ENCODE measurements at places on chromosomes 16 and 17.
A peak's percentile ranks its signal among the peaks of the same experiment; 100 is the strongest.

- no peaks in the 10 kb centered on the region for H3K36me3 ChIP-seq
- peak; percentile 38 for DNase-seq
- H3K27me3 ChIP-seq, result no peaks in the 10 kb centered on the region
- H3K27ac ChIP-seq, result no peak overlapping the region
- no peak overlapping the region for H3K4me3 ChIP-seq
These were observed 27.9 kb upstream of the OR4D1 start for GRCh38 chr17:58120195-58120822.

GRCh38 chr17:18260332-18261145 is at the start of gene MIEF2:
Gene MIEF2 (plus strand): TSS chr17:18260662. CDS start chr17:18262721, 2,059 bp downstream.
- peak within 1 kb of the TSS; percentile 76 for H3K27ac ChIP-seq
- H3K4me3 ChIP-seq, result peak within 1 kb of the TSS; percentile 75
- no peaks in the 10 kb centered on the region for H3K36me3 ChIP-seq
- DNase-seq, result peak; percentile 97

- H3K36me3 ChIP-seq, result no peaks in the 10 kb centered on the region
- H3K4me1 ChIP-seq, result no peaks in the 10 kb centered on the region
- H3K4me3 ChIP-seq, result no peak overlapping the region
- H3K27me3 ChIP-seq, result no peaks in the 10 kb centered on the region
- DNase-seq, result no peak
These were observed 389.9 kb downstream of the MAF start for GRCh38 chr16:79210607-79211006.

- no peak overlapping the region for H3K27ac ChIP-seq
- no peak overlapping the region for H3K4me3 ChIP-seq
- H3K36me3 ChIP-seq, result peaks cover 94% of the 10 kb centered on the region
- H3K4me1 ChIP-seq, result no peaks in the 10 kb centered on the region
- no peaks in the 10 kb centered on the region for H3K27me3 ChIP-seq
These were observed 12.3 kb downstream of the FCSK start for GRCh38 chr16:70466805-70467076.

DNA sequence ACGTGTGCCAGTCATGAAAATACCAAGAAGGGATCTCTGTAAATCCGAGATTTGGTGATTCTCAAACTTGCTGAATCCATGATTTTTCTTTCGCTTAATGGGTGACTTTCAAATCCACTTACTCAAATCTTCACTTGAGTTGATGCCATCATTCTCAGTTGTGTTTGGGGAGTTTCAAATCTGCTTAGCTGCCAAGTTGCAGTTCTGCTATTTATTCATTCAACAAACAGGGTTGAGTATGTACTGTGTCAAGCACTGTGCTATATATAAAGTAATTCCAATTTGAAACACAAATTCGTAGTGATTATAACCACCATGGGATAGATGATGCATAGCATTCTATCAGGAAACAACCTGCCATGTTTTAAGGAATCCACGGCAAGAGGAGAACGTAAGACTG is 394.3 kb downstream of the CDH13 start:
- DNase-seq, result no peak
- no peak overlapping the region for H3K27ac ChIP-seq

DNA sequence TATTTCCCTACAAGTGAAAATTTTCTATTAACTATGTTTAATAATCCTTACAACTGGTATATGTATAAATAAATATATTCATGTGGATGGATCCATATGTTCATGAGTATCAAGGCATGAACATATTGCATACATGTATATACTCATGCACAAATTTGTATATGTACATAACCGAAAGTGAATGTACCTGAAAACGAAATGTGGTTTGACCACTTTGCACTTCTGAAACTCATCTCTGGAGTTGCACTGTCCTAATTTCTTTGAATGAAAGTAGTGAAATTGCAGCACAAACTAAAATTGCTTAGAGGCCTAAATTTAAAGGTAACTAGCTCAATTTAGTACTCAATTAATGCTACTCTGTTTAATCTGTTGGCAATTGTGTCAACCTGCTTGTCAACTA is 27.4 kb upstream of the GNAO1 start:
- DNase-seq, result no peak
- no peak overlapping the region for H3K27ac ChIP-seq
- H3K27me3 ChIP-seq, result no peaks in the 10 kb centered on the region
- no peaks in the 10 kb centered on the region for H3K4me1 ChIP-seq
- no peaks in the 10 kb centered on the region for H3K36me3 ChIP-seq

GRCh38 chr16:65285128-65286048 is 163.5 kb upstream of the CDH11 start:
- no peak overlapping the region for H3K4me3 ChIP-seq
- no peaks in the 10 kb centered on the region for H3K4me1 ChIP-seq
- no peaks in the 10 kb centered on the region for H3K27me3 ChIP-seq
- H3K27ac ChIP-seq, result no peak overlapping the region
- no peaks in the 10 kb centered on the region for H3K36me3 ChIP-seq

DNA sequence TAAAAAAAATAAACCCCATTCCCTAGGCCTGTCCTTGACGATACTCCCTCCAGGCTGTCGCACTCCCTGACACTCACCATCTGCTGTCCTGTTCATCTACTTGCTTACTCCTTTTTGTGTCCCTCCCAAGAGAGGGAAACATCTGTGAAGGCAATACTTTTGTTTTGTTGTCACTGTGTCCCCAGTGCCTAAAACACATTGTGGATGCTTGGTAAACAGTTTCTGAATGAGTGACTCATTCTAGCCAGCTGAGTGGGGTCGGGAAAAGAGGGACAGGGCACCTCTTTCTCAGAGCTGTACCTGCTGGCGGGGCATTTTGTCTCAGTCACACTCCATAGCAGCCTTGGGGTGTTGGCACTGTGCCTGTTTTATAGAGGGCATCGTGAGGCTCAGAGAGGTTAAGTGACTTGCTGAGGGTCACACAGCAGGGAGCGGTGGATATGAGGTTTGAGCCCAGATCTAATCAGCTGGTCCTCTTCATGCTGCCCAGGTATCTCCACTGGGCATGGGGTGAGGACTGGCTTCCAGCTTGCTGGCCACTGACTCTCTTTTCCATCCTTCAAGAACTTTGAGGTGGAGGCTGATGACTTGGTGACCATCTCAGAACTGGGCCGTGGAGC is 15.6 kb downstream of the MAP2K3 start:
- no peaks in the 10 kb centered on the region for H3K4me1 ChIP-seq
- peaks cover 18% of the 10 kb centered on the region for H3K36me3 ChIP-seq
- no peak overlapping the region for H3K27ac ChIP-seq
- no peak for DNase-seq
- no peaks in the 10 kb centered on the region for H3K27me3 ChIP-seq
- H3K4me3 ChIP-seq, result no peak overlapping the region

GRCh38 chr17:9408381-9408780 is 167.2 kb downstream of the STX8 start:
- no peak overlapping the region for H3K4me3 ChIP-seq
- no peaks in the 10 kb centered on the region for H3K36me3 ChIP-seq
- H3K4me1 ChIP-seq, result no peaks in the 10 kb centered on the region
- H3K27ac ChIP-seq, result no peak overlapping the region

DNA sequence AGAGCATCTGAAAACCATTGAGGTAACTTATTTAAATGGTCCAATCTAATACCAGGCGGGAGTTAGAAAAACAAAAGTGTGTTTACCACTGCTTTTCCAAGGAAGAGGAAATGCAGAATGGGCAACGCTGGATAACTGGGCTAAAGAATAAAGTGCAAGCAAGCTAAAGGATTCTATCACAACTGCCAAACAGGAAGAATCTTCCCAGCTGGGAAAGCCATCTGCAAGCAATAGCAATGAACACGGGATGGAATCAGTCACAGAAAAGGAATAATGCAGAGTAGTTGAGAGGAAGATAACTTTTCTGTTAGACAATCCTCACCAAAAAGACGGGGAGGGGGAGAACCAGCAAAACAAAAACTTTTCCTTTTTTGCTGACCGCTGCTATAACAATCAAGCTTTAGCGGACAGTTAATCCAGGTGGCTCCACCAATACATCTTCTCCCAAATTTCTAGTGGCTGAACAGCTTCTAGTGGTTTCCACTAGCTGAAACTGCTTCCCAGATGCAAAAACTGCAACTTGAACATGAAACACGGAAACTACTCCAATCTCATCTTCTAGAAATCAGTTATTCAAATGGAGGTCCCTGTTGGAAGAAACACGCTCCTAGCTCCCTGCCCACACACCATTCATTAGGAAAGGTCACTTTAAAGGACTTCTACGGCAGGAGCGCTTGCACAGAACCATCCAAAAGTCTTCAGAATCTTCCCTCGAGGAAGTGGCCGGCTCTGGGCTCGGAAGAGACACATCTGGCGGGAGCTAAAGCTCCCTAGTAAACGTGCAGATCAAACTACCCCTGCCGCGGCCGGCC is 929 bp downstream of the TMEM11 start:
- peak overlapping the region; percentile 65 for H3K4me3 ChIP-seq
- no peaks in the 10 kb centered on the region for H3K36me3 ChIP-seq
- H3K27ac ChIP-seq, result peak overlapping the region; percentile 97

GRCh38 chr17:21214015-21214776 is at the start of gene TMEM11:
Gene TMEM11 (minus strand): TSS chr17:21214161. CDS start chr17:21214152, 9 bp downstream.
- H3K36me3 ChIP-seq, result no peaks in the 10 kb centered on the region
- DNase-seq, result peak; percentile 94
- H3K4me1 ChIP-seq, result peaks cover 20% of the 10 kb centered on the region
- no peaks in the 10 kb centered on the region for H3K27me3 ChIP-seq

- no peaks in the 10 kb centered on the region for H3K4me1 ChIP-seq
- DNase-seq, result no peak
- H3K27me3 ChIP-seq, result no peaks in the 10 kb centered on the region
These were observed 93.5 kb downstream of the NPIPB11 start for GRCh38 chr16:29312835-29313558.

- no peak overlapping the region for H3K4me3 ChIP-seq
- no peaks in the 10 kb centered on the region for H3K4me1 ChIP-seq
- H3K27me3 ChIP-seq, result no peaks in the 10 kb centered on the region
These were observed 5.7 kb downstream of the CDC6 start for GRCh38 chr17:40293363-40293762.

DNA sequence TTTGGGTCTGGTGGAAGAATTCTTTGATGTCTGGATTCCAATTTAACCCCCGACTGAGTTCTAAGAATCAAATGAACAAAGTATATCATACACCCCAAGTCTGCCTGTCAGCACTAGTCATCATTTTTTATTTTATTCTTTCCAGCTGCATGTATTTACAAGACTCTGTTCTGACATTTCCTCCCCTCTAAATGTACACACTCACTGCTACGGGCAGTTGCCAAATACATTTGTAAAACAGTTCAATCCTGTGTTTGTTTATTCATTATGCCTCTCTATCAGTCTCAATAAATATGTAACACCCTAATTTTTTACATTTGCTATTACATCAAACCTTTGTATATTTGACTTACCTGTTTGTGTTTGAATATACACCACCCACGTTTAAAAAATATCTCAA is 422.3 kb upstream of the PSMD7 start:
- no peaks in the 10 kb centered on the region for H3K4me1 ChIP-seq
- H3K36me3 ChIP-seq, result no peaks in the 10 kb centered on the region
- H3K27ac ChIP-seq, result no peak overlapping the region
- no peaks in the 10 kb centered on the region for H3K27me3 ChIP-seq

GRCh38 chr17:48456589-48456988 is 26.6 kb upstream of the SKAP1 start:
- H3K27me3 ChIP-seq, result peaks cover 3% of the 10 kb centered on the region
- H3K4me3 ChIP-seq, result no peak overlapping the region
- H3K27ac ChIP-seq, result no peak overlapping the region
- no peaks in the 10 kb centered on the region for H3K36me3 ChIP-seq
- H3K4me1 ChIP-seq, result peaks cover 9% of the 10 kb centered on the region
- DNase-seq, result peak; percentile 76

DNA sequence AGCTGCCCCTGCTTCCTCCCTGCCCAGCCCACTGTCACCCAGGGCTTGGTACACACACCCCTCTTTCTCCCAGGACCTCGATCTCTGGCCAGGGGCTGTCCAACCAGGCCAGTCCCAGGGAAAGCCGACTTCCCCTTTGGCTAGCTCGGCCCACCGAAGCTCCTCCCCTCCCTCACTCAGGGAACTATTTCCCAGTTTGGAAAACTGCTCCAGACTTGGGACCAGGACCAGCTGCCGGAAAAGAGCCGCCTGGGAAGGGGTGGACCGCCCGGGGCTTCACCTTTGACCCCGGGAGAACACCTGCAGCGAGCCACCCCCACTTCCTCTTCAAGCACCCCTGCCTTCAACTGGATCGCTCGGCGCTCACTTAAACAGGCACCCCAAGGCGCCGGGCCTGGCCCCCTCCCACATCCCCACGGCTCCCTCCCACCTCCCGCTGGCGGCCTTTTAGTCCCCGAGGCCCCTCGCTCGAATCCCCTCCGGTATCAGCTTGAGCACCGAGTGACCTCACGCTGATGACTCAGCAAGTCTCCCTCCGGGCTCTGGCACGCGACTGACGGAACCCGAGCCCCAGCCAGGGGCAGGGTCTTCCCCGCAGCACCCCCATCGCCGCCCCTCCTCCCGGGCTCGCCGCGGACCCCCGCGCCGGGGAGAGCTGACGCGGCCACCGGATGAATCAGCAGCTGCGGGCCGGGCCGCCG is 934 bp downstream of the MAFG start:
- DNase-seq, result peak; percentile 96
- peaks cover 48% of the 10 kb centered on the region for H3K4me1 ChIP-seq
- peaks cover 4% of the 10 kb centered on the region for H3K27me3 ChIP-seq
- H3K4me3 ChIP-seq, result peak overlapping the region; percentile 96

DNA sequence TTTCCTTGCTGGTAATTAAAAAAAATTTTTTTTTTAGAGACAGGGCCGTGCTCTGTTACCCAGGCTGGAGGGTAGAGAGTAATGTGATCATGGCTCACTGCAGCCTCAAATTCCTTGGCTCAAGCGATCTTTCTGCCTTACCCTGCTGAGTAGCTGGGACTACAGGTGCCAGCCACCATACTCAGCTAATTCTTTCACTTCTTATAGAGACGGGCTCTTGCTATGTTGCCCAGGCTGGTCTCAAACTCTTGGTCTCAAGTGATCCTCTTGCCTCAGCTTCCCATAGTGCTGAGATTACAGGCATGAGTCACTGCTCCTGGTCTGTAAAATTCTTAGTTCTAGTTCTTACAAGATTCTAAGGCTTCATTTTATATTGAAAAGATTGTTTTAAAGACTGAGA is 11.1 kb downstream of the SMIM36 start:
- H3K36me3 ChIP-seq, result no peaks in the 10 kb centered on the region
- no peaks in the 10 kb centered on the region for H3K27me3 ChIP-seq
- no peak overlapping the region for H3K27ac ChIP-seq
- no peak for DNase-seq

GRCh38 chr16:82855471-82855870 is 228.7 kb downstream of the CDH13 start:
- H3K4me1 ChIP-seq, result no peaks in the 10 kb centered on the region
- DNase-seq, result no peak
- H3K36me3 ChIP-seq, result no peaks in the 10 kb centered on the region
- no peak overlapping the region for H3K4me3 ChIP-seq
- H3K27me3 ChIP-seq, result no peaks in the 10 kb centered on the region
- H3K27ac ChIP-seq, result no peak overlapping the region

DNA sequence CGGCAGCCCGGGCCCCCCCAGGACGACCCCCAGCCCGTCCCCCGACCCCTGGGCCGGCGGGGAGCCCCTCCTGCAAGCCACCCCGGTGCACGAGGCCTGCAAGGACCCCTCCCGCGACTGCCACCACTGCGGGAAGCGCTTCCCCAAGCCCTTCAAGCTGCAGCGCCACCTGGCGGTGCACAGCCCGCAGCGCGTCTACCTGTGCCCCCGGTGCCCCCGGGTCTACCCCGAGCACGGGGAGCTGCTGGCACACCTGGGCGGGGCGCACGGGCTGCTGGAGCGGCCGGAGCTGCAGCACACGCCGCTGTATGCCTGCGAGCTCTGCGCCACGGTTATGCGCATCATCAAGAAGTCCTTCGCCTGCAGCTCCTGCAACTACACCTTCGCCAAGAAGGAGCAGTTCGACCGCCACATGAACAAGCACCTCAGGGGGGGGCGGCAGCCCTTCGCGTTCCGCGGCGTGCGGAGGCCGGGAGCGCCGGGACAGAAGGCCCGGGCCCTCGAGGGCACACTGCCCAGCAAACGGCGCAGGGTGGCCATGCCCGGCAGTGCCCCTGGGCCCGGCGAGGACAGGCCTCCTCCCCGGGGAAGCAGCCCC is 15.6 kb upstream of the ZFPM1 start:
- H3K4me1 ChIP-seq, result no peaks in the 10 kb centered on the region
- H3K4me3 ChIP-seq, result no peak overlapping the region
- peak; percentile 70 for DNase-seq
- H3K36me3 ChIP-seq, result no peaks in the 10 kb centered on the region
- H3K27me3 ChIP-seq, result peaks cover 2% of the 10 kb centered on the region
